HCT116 (cell line): ENCODE measurements at places on chromosomes 1 and 21. TPM values are rescaled to one million over a fixed set of nuclear protein-coding genes. Genes with fewer than 3 reads are reported as not detected.

DNA sequence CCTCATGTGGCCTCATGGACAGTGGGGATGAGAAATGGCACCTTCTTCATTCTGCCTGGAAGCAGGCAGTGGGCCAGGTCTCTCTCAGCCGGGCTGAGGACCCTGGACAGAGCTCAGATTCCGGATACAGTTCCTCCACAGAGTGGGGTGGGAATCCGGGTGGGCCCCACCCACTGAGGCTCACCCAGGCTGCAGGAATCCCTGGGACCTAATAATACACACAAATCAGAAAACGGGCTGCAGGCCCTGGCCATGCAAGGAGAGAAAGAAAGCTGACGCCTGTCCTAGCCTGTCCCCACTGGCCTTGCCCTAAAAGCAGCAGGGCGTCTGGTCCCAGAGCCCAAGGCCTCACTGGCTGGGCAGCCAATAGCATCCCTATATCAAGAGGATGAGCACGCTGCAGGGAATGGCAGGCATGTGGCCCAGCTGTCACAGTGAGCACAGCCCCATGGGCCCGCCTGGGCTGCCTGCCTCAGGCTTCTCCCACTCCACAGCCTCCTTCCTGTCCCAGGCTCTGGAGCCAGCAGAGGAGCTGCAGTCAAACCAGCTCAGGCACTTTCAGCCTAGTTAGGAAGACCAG, 25.3 kb downstream of the ACTA1 start:
- no peak overlapping the region for H3K4me3 ChIP-seq
- no peak for DNase-seq
- H3K4me1 ChIP-seq, result peaks cover 22% of the 10 kb centered on the region
- H3K27me3 ChIP-seq, result no peaks in the 10 kb centered on the region
- H3K27ac ChIP-seq, result no peak overlapping the region

DNA sequence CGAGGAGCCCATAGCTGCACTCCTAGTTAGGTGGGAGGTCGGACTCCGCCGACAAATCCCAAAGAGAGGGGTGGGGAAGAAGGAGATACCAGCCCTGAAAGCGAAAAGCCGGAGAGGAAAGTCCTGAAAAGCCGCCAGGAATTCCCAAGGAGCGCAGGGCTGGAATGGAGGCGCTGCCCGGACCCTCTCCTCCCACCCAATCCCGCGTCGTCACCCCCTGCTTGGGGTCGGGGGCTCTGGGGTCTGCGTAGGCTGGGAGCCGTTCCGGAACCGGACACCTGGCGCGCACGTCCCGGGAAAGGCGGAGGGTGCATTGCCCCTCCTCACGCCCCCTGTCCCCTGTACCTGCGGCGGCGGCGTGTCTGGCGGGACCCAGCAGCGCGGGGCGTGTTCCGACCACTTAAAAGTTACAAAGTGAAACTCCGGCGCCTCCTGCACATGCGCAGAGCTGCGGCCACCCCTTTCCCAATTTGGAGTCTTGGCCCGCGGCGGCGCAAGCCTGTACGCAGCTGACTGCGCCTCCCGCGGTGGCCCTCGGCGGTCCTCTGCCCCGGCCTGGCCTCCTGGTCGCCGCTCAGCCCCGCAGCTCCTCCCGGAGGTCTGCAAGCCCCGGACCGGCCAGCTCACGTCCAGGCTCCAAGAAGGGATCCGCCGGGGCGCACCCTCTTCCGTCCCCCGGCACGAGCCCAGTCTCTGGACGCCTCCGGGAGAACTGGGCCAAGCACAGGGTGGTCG, at the start of gene TMEM63A:
Gene TMEM63A, minus strand, starts transcription at position 422 of the 735 bp plus-strand sequence. CDS start 4,800 bp downstream, outside the sequence.
- H3K36me3 ChIP-seq, result no peaks in the 10 kb centered on the region; the same call in 1 of the 2 replicates
- peaks cover 46% of the 10 kb centered on the region for H3K4me1 ChIP-seq
- peak within 1 kb of the TSS; percentile 81 for H3K27ac ChIP-seq
- no peaks in the 10 kb centered on the region for H3K27me3 ChIP-seq
- peak; percentile 64 for DNase-seq

- no peaks in the 10 kb centered on the region for H3K27me3 ChIP-seq
- H3K36me3 ChIP-seq, result no peaks in the 10 kb centered on the region
- no peak for DNase-seq
- H3K27ac ChIP-seq, result no peak overlapping the region
- peaks cover 9% of the 10 kb centered on the region; the same call in 1 of the 2 replicates for H3K4me1 ChIP-seq
- H3K4me3 ChIP-seq, result no peak overlapping the region
These were observed 91.6 kb downstream of the LRRC8C start for GRCh38 chr1:89724369-89725010.

DNA sequence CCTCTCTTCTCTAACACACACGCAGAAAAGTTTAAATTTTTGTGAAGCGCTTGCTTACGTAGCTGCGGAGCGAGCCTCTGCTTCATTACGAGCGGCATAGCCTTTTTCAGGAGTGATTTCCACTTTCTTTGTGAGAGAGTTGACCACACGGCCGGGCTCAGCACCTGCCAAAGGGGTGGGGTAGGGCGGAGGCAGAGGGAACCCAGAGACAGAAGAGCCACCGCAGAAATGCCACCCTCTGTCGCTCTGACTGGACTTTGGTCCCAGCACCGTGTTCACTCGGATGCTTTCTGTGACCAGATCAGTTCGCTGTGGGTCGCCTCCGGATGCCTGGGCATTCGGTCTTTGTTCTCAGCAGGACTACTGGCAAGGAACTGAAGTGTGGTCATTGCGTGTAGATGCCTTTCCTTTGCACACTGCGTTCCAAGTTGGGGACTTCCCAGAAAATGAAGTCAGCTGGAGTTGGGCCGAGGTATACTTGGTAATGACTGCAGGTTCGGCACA, 883 bp downstream of the CHODL start:
- no peak for DNase-seq
- no peak overlapping the region for H3K4me3 ChIP-seq
- no peaks in the 10 kb centered on the region for H3K27me3 ChIP-seq
- no peaks in the 10 kb centered on the region for H3K36me3 ChIP-seq

- H3K36me3 ChIP-seq, result no peaks in the 10 kb centered on the region
- H3K27ac ChIP-seq, result peak overlapping the region; percentile 74; the same call in 1 of the 2 replicates
- H3K27me3 ChIP-seq, result peaks cover 25% of the 10 kb centered on the region; the same call in 1 of the 2 replicates
- H3K4me1 ChIP-seq, result peaks cover 34% of the 10 kb centered on the region
- H3K4me3 ChIP-seq, result peak overlapping the region; percentile 61
- no peak for DNase-seq
These were observed 1.2 kb downstream of the SAMD11 start for GRCh38 chr1:924656-925560.

DNA sequence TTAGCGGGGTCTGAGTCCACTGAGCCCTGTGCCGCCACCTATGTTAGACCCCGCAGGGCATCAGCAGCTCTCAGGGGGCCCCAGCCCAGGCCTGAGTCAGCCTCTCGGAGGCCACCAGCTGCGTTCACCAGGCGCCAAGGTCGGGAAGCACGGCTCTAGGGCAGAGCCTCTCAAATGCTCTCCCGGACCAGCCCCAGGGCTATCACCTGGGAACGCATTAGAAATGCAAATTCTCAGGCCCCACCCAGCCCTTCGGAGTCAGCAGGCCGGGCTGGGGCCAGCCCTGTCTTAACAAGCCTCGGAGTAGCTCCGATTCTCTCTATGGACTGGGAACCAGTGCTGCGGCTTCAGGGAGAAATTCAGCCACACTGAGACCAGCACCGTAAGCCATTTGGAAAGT, 37.2 kb upstream of the TSPEAR start:
- H3K4me1 ChIP-seq, result peaks cover 15% of the 10 kb centered on the region
- no peak for DNase-seq
- no peak overlapping the region for H3K4me3 ChIP-seq
- H3K36me3 ChIP-seq, result no peaks in the 10 kb centered on the region
- H3K27ac ChIP-seq, result no peak overlapping the region

- peaks cover 18% of the 10 kb centered on the region; the same call in 1 of the 2 replicates for H3K36me3 ChIP-seq
- H3K27ac ChIP-seq, result no peak overlapping the region
- peaks cover 33% of the 10 kb centered on the region for H3K4me1 ChIP-seq
- H3K4me3 ChIP-seq, result peak overlapping the region; percentile 95
- H3K27me3 ChIP-seq, result no peaks in the 10 kb centered on the region
These were observed 1.6 kb downstream of the CDC42 start for GRCh38 chr1:22053861-22054770.

GRCh38 chr21:45303091-45303615, 15.5 kb upstream of the POFUT2 start:
- no peak for DNase-seq
- H3K4me1 ChIP-seq, result no peaks in the 10 kb centered on the region
- no peaks in the 10 kb centered on the region for H3K36me3 ChIP-seq

GRCh38 chr1:89064632-89065031, 376 bp downstream of the GBP1 start:
- H3K27me3 ChIP-seq, result no peaks in the 10 kb centered on the region
- H3K27ac ChIP-seq, result no peak overlapping the region
- H3K36me3 ChIP-seq, result no peaks in the 10 kb centered on the region
- H3K4me3 ChIP-seq, result no peak overlapping the region
- DNase-seq, result no peak
- no peaks in the 10 kb centered on the region for H3K4me1 ChIP-seq

DNA sequence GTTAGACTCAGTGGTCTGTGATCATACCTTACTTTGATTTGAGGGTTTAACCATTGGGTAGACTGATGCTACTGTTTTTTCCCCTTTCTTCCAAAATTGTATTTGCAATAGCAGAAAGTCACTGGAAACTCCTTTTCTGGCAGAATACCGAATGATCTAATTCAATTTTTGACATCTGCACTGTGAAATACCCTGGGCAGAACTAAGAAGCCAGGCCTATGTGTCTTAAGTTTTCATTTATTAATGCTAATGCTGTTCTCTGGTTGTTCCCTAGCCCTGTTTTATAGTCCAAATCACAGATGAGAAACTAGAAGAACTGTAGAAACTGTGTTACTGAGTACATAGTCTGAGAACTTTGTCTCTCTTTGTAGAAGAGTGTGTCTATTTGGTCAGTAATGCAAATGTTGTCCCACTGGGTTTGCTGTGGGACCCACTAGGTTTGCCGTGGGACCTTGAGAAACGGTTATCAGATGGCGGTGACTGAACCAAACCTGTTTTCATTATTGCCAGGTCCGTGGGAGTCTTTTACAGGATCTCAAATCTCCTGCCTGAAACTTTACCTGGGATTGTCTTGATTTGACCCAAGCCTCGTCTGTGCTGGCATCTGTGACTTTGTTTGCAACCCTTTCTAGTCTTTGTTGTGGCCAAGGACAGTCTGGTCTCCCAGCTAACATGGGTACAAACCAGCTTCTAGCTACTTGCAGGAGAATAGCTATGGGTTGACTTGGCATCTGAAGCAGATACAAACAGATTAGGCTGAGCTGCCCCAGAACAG, 41.4 kb downstream of the PEX14 start:
- H3K36me3 ChIP-seq, result no peaks in the 10 kb centered on the region
- no peaks in the 10 kb centered on the region for H3K27me3 ChIP-seq
- no peak overlapping the region for H3K27ac ChIP-seq

DNA sequence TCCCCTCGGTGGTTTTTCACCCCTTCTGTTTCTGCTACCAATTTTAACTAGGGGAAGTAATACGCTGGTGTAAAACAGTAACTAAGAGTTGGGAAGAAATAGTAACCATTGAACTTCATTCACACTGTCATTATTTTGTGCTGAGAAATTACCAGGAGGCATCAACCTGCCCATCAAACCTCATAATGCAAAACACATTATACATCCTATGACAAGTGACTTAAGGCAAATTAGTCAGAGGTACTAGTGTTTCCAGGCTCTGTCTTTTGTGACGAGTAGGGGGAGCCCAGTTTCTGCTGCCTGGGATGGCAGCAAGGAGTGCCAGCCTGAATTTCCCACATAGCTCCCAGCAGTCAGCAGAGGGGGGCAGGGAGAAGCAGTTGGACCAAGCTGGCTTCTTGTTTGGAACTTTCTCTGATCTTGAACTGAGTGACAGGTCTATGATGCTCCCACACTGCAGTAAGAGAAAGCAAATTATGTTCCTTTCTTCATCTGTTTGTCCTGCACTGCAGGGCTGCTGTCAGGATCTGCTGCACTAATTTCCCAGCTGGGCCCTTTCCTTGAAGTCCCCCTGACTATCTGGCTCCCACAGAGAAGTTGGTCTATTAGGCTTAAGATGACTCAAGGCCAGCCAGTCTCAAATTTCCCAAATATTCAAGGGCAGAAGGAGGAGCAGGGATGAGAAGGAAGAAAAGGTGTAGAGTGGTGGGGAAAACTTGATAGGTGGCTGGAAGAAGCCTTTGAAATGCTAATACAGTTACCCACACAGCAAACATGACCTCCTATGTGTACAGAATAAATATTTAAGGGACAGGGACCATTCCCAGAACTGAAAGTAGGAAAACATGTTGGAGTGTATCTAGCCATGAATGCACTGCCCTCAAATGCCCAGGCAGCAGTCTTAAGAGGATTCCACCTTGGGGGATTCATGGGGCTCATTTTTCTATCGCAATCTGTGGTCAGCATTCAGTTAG, 322.8 kb downstream of the SEC16B start:
- no peak overlapping the region for H3K27ac ChIP-seq
- no peak for DNase-seq
- no peaks in the 10 kb centered on the region for H3K4me1 ChIP-seq
- H3K36me3 ChIP-seq, result no peaks in the 10 kb centered on the region
- H3K27me3 ChIP-seq, result peaks cover 16% of the 10 kb centered on the region; the same call in 1 of the 2 replicates

DNA sequence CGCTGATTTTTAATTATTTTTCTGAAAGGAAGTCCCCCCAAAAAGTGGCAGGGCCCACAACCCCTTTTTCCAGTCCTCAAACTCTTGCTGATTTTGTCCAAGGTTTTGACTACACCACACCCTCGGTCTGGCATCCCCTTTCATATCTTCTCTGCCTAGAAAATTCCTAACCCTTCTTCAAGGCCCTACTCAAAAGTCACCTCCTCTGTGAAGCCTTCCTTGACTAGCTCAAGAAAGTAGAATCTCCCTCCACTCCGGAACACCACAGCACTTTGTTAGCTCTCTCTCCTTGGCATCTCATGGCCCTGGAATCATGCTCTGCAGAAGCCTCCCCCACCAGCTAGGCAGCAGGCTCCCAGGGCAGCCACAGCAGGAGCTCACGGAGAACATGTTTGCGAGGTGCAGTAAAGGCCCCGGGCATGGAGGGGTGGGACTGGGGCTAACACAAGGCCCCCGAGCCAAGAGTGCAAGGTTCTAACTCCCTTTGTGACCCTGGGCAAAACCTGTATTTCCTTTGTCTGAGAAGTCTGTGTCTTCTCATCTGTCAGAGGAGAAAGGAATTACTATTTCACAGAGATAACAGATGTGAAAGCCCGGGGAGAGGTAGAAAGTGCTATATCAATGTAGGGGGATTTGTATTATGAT, 17.7 kb upstream of the S100A7 start:
- no peak for DNase-seq
- H3K27me3 ChIP-seq, result peaks cover 30% of the 10 kb centered on the region
- no peaks in the 10 kb centered on the region for H3K36me3 ChIP-seq
- H3K4me1 ChIP-seq, result no peaks in the 10 kb centered on the region

DNA sequence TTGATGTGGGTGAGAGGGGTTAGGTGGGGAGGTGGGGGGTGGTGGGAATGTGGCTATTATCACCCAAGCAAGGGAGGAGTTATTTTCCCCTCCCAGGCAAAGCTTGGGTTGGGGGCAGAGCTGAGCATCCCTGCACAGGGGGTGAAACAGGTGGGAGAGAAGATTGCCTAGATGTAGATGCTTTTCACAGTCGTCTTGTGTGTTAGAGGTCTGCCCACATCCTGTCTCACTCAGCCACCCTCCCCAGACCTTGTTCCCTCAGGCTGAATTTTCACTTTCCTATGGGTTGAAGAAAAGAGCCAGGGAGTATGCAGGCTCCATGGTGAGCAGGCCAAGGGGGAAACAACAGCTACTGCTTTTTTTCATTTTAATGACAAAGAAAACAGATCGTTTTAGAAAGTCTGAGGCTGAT, 223.5 kb downstream of the KIF26B start:
- H3K36me3 ChIP-seq, result no peaks in the 10 kb centered on the region
- no peaks in the 10 kb centered on the region for H3K4me1 ChIP-seq
- DNase-seq, result no peak

Gene S100A13
- 143 TPM for total RNA-seq

Gene CLCNKA
- total RNA-seq, result 0.10 TPM
